Stimulated activated CD4-positive, alpha-beta T cell treated with anti-CD3 and anti-CD28 coated beads, Interleukin-4, amount 100 ng/mL, for 1 hour (primary cell): ENCODE measurements at places on chromosomes 5 and 9.

DNA sequence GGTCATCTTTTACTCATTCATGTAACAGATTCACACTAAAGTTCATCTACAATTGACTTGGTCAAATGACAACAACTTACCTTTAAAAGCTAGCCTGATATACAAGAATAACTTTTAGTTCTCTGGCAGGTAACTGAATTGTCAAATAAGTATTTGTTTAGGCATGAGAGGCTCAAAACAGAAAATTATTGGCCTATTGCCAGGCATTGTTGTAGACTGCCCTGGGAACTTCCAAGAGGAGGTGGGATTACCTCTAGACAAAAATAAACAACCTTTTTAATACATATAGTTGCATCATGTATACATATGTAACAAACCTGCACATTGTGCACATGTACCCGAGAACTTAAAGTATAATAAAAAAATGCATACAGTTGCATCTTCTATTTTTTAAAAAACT is 18.2 kb upstream of the SLCO4C1 start:
- no peak for DNase-seq

- no peak for DNase-seq
Measured at GRCh38 chr9:90645721-90646120, 3.1 kb upstream of the DIRAS2 start.

DNA sequence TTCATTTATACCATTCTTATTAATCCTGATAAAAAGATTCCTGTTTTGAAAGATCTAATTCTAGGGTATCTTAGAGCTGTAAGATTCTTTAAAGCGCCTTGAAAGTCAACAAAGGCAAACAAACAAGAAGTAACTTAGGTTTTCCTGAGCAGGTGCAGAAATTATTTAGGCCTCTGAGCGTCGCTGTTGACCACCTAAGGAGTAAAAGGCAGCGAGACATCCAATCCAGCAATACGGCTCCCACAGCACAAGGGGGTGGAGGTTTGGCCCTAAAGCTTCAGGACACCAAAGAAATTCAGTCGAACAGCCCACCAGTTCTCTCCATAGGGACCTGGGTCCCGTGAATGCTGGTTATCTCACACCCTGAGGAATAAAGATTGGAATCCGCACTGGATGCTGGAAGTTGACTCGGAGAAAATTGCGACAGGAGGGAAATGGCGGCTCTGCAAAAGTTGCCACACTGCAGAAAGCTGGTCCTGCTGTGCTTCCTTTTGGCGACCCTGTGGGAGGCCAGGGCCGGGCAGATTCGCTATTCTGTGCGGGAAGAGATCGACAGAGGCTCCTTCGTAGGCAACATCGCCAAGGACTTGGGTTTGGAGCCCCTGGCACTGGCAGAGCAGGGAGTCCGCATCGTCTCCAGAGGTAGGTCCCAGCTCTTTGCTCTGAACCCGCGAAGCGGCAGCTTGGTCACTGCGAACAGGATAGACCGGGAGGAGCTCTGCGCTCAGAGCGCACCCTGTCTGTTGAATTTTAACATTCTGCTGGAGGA is at the start of gene PCDHGA2:
TSS of gene PCDHGA2 (plus strand) at position 223 of the 769 bp plus-strand sequence.
- DNase-seq = no peak

DNA sequence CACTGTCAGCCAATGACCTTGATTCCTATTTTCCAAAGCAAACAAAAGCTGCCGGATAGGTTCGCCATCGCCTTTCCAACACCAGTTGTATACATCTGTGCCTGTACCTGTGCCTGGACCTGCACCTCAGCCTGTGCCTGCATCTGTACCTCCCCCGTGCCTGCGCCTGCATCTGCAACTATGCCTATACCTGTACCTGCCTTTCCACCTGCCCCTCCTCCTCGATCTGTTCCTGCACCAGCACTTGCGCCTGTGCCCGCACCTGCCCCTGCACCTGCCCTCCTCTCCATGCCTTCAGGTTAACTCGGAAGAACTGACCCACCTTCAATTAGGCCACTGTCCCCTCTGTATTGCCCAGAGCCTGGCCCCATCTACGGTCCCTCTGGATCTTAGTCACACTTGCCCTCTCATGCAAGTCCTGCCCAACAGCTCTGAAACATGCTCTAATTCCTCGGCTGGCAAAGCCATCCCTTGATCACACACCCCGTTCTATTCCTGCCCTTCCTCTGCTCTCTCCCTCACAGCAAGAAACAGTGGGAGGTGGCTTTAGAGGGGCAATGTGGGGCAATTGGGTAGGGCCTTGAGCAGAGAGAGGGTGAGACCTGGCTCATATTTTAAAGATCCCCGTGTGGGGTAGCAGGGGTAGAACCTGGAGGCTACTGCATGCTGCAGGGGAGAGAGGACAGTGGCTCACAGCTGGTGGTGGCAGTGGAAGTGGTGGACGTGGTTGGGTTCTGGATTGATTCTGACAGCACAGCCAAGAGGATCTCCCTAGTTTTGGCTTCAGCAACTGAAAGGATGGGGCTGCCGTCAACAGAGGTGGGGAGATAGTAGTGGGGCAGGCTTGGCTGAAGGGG is 59.6 kb upstream of the PHYKPL start:
- DNase-seq = no peak

DNA sequence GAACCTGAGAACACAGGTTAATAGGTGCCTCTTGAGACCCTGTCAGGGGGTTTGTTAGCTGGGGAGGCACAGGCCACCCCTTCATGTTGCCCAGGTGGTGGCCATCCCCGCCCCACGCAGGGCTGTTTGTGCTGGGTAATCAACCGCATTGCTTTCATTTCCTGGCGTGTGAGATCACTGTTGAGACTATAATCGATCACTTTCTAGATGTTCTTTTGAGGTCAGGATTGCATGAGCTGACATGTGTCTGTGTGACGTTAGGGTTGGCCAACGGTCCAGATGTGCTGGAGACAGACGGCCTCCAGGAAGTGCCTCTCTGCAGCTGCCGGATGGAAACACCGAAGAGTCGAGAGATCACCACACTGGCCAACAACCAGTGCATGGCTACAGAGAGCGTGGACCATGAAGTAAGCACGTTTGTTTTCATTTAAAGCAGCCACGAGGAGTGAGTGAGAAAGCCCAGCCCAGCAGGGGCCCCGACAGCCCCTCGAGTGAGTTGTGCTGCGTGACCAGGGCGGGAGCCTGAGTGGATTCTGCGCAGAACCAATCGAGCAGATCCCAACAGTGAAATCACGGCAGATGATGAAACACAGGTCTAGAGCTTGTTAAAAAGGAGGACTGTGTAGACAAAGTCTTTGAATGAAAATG is 115.0 kb upstream of the CACNA1B start:
- DNase-seq = no peak

GRCh38 chr5:101626572-101626971 is 669.5 kb downstream of the SLCO4C1 start:
- DNase-seq = no peak

GRCh38 chr5:9498541-9499497 is 47.1 kb downstream of the SEMA5A start:
- DNase-seq = no peak
